Central memory CD4-positive, alpha-beta T cell (primary cell): ENCODE measurements at places on chromosomes 11 and 22.

GRCh38 chr11:106681435-106681834 lies 336.8 kb downstream of the GUCY1A2 start:
- no peak for DNase-seq

DNA sequence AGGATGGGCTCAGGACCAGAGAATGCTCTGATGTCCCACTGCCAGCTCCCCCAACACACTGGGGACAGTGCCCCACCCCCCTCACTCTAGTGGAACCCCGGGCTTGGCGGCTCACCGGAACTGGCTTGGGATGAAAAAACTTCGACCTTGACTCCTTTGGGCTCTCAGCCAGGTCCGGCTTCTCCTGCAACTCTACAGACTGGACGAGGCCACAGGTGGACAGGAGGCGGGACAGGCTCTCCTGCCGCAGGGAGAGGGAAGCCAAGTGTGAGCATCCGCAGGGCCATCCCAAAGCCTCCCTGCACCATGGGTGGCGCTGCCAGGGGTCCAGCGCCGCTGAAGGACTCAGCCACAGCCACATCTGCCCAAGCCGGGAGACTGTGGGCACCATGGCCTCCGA lies 3.7 kb downstream of the RRP7A start:
- no peak for DNase-seq

- no peak for DNase-seq
Measured at GRCh38 chr22:36086170-36086490, 57.5 kb upstream of the RBFOX2 start.

- no peak for DNase-seq
Measured at GRCh38 chr11:6599881-6600390, 3.5 kb downstream of the RRP8 start.

DNA sequence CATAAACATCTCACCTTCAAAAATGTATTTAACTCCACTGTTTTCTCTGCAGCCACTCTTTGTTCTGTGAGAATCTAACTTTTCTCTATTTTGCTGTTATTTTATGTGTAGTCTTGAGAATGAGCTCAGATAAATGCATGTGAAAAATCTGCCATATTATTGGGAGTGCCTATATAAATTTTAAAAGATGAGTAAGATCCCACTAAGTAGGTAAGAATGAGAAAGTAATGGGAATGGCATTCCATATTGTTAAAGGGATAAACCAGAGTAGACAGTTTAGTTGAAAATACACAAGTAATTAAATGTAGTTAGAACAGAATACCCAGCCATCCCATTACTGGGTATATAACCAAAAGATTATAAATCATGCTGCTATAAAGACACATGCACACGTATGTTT lies 817.2 kb downstream of the FAM181B start:
- DNase-seq = no peak

GRCh38 chr11:13183094-13183825 lies 94.3 kb upstream of the BMAL1 start:
- no peak for DNase-seq

GRCh38 chr11:85779956-85780640 lies 30.8 kb downstream of the SYTL2 start:
- no peak for DNase-seq

DNA sequence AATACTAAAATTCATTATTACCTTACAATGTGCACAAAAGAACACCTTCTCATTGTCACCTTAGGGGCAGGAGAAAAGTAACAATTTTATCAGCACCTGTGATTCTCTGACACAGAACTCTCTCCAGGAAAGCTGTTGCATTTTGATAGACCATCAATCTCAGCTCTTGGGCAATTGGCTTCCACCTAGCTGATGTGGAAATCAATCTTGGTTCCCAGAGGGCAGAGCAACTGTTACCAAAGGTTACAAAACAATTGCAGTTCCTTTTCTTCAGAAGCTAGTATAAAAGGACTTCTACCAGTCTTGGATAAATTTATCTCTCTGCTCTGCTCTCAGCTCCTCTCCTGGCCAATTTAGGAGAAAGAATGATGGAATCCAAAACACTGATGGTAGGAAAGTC lies 157.8 kb upstream of the DDI1 start:
- no peak for DNase-seq

GRCh38 chr22:50548921-50549790 lies 3.5 kb downstream of the KLHDC7B start:
- no peak for DNase-seq

DNA sequence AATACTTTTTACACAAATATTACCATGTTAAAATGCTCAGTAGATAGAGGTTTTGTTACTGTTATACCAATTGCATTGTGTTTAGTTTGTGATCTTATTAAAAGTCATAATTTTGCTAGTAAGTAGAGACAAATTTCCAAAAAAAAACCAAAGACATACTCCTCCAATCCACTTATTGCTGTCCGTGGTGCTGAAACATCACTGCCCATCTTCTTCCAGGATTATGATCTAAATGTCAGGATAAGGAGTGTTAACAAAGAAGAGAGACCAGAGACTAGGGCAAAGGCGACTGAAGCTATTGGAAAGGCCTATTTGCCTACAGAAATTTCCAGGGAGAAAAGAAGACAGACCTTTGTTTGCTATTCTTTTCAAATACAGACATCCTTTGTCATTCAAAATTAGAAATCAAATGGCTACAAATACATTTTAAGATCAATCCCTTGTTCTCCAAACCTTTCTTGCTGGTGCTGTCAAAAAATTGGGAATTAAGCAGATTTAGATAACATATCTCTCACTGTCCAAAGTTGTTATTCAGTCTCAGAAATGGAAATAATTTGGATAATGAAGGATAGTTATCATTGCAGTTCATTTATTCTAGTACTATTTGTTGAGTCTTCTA lies 199.7 kb downstream of the C11orf91 start:
- DNase-seq = no peak

DNA sequence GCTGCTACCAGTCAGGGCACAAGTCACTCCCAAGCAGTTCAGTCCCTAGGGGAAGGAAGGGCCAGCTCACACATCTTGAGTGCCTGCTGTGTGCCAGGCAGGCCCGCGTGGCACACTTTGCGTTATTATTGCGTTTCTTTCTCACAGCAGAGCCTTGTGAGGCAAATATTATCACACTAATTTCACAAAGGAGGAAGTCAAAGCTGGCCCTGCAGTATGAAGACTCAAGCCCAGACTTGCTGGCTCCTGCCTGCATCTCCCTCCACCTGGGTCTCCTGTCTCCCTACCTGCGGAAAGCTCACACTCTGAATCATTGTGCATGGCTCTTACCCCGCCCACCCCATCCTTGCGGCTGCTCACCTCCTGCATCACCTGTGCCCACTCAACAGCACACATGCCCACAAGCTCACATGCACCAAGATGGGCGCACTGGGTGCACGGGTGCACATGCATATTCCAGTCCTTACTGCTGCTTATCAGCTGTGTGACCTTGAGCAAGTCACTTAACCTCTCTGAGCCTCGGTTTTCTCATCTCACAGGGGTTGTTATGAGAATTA lies 31.7 kb upstream of the P2RY2 start:
- DNase-seq = no peak

DNA sequence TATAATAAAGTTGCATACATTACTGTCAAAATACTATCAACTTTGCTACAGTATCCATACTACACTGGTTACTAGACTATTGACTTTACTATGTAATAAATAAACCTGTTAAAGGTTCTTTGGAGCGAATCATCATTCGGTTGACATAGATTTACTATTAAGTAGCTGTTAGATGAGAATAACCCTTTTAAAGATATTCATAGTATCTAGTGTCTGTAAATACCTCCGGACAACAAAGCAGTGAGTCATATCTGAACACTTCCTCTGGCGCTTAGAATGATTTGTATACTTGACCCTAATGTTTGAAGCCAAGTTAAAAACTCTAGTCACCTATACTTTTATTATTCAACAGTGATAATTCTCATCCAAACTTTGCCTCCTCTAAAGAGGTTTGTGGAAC lies 84.7 kb downstream of the MSANTD4 start:
- DNase-seq = no peak

GRCh38 chr11:100769165-100769564 lies 82.1 kb downstream of the ARHGAP42 start:
- DNase-seq = no peak

DNA sequence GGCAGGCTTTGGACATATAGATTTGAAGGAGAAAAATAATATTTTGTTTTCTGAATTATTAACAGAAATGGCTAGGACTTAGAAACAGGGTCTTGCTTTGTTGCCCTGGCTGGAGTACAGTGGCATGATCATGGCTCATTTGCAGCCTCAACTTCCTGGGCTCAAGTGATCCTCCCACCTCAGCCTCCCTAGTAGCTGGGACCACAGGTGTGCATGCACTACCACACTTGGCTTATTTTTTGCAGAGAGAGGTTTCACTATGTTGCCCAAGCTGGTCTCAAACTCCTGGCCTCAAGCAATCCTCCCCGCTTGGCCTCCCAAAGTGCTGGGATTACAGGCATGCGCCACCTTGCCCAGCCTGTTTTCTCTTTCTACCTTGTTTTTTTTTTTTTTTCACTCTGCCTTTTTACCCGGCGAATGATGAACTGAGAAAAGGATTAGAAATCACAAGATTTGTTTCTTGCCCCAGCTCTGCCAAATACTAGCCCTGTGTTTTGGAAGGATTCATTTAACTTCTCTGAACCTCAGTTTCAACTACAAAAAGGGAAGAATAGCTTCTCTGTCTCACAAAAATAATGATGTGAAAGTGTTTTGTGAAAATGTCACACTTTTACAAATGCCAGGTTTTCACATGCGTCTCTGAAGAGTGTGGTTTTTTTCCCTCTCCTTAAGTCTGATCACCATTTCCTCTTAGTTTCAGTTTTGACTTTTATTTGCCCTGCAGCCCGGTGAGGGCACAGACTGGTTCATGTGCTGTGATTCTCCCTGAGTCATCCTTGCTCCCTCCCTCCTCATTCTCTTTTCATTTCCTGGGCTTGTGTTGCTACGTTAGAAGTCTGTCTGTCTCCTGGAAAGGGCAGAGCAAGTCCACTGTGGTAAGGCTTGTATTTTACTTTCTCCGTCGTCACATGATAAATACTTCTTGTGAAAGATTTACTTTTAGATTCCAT lies 67.7 kb downstream of the BCL2L13 start:
- DNase-seq = peak; percentile 17

GRCh38 chr22:25764270-25765015 lies 22.5 kb downstream of the MYO18B start:
- DNase-seq = no peak

DNA sequence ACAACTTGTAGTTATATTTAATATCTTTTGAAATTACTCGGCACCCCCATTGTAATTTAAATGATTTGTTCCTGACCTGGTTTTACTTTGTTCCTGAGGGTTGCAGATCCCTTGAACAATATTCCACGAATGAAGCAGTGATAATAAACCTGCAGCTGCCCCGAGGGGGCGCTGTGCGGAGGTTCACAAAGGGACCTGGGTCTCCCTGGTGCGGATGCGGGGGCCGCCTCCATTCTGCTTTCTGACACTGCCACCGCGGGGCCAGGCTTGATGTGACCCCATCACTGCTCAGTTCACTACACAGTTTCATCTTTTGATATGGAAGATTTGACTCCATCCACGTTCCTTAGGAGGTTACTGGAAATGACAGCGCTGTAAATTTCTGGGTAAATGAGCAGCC lies 62.9 kb upstream of the PRODH start:
- DNase-seq = no peak

GRCh38 chr22:44361391-44362126 lies 48.8 kb upstream of the SHISAL1 start:
- no peak for DNase-seq

DNA sequence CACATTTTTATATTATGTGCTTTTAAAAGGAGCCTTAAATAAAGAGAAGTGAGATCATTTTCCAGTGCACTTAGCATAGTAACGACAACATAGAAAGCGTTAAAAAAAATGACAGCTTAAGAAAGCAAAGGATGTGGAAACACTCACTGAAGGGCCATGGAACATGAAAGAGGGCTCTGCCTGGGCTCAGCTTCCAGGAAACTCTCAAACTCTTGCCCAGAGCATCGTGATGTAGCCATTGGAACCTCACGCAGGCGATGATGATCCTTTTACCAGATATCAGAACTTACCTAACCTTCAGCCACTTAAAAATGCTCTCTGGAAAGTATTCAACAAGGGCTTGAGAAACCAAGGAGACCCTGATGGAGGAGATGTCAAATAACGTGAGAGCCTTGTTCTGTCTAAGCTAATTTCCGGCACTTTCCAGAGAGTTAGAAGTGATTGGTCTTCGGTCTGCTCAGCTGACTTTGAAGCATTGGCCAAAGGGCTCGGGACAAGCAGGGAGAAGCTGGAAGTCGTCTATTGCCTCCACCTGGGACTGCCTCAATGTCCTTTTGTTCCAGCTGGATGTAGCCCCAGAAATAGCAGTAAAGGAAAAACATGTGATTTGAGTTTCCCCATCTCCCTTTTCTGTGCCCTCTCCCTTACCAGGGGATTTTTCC lies 21.5 kb upstream of the ETS1 start:
- DNase-seq = no peak

DNA sequence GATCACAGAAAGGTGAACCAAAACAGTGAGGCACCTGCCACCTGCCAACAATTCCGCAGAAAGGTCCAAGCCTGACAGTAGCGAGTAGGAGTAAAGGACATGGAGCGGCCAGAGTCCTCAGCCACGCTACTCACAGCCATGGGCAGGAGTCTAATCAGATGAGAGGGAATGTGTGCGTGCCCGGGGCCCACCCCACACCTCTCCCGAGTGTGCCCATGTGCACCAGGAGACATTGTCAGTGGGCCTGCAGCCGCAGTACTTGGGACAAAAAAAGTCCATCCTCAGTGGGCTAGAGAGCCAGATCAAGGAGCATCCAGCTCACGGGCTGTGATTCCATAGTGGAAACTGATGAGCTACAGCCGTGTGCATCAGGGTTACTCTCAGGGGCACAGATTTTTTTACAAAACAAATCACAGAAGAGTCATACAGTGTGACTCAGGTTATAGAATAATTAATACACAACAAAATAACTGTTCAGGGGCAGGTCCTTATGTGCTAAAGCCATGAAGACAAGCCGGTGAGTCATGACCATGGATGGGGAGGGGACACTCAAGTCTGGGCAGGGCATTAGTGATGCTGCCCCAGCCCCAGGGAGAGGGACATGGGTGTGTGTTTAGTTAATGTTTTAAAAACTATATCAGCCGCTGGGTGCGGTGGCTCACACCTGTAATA lies 12.0 kb downstream of the SART1 start:
- no peak for DNase-seq

- DNase-seq = peak; percentile 4
Measured at GRCh38 chr11:63491636-63492372, 837 bp upstream of the PLAAT5 start.
